ENCODE measurements at places on chromosomes 3 and 15.

DNA sequence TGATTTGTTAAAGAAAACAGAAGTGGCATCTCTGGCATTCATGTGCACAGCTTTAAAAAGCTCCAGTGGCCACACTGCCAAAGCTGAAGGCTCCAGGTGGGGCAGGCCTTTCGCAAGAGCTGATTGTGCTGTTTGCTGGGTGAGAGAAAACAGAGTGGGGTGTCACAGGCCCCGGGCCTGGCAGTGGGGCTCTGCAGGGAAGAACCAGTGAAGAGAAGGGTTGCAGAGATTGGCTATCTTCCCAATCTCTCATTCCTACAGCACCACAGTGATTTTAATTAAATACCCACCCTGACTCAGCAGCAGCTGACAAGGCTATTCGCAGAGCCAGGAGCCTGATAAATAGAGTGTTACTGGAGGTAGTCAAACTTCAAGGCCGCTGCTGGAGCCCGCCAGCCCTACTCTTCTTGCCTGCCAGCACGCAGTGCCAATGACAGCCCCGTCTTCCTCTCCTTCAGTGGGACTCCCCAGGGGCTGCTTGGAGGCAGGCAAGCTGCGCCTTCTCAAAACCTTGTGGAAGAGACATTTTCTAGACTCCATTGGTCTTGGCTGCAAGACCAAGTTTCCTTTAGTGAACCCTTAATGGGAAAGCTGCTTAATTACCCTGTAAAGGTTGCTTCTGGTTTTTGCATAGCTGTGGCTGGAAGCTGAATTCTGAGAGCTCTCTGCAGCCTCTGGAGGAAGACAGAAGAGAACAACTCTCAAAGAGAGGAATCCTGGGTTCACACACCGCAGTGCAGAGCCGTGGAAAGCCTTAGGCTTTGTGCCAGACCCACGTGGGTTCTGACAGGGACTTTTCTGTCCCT is 225.8 kb upstream of the SLCO3A1 start:
- DNase-seq, result no peak

- no peak for DNase-seq
Observed at GRCh38 chr3:39278616-39278935, 1.3 kb downstream of the CX3CR1 start.

GRCh38 chr3:25151281-25151902 is 276.7 kb upstream of the RARB start:
- DNase-seq, result no peak

- DNase-seq, result peak; percentile 90
Observed at GRCh38 chr15:72231066-72231832, at the start of gene PKM. PKM (minus strand) TSS chr15:72231190; CDS start chr15:72219097, 12,093 bp downstream.

DNA sequence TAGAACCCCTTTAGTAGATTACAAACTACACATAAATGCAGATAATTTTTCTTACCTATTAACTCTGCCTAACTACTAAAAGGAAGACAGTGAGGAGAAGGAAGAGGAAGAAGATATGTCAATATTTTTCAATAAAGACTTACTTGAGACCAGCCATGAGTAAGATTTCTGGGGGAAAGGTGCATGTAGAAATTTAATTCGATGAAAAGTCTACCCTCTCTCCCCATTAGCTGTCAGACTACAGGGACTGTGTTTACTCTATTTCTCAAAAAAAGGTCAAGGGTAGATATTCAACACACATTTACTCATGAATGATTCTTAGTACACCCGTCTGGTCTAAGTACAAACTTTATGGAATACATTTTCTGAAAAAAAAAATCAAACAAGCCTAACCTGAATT is 6.8 kb downstream of the TSPAN3 start:
- DNase-seq, result no peak

GRCh38 chr3:130576375-130577266 is 59.6 kb downstream of the COL6A6 start:
- DNase-seq, result peak; percentile 19

- no peak for DNase-seq
Observed at GRCh38 chr3:78322780-78323179, 1282.9 kb downstream of the ROBO2 start.

DNA sequence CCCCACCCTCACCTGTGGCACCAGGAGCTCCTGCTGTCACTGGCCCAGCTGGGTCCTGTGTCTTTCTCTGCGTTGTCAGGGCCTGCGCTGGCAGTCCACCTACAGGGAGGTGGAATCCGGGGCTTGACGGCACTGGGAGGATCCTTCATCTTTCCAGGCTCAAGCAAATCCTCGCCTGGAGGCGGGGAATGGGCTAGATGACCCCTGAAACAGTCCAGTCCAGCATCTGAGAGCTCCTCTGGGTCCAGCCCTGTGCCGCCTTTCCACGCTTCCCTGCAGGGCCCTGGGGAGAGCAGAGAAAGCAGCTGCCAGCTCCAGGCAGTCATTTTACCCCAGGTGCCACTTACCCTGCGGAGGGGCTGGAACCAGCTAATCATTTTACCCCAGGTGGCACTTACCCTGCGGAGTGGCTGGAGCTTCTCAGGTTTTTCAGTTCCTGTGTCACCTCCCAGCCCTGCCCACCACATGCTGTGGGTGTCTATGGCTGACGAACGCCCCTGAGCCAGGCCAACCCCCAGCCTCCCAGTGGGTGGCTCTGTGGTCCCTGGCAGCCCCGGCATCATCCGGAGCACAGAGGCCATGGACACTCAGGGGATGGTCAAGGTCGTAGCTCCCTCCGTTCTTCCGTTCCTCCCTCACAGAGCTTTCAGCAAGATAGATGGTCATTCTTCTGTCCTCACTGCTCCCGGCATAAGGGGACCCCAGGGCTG is 17.9 kb upstream of the ADIPOQ start:
- no peak for DNase-seq

DNA sequence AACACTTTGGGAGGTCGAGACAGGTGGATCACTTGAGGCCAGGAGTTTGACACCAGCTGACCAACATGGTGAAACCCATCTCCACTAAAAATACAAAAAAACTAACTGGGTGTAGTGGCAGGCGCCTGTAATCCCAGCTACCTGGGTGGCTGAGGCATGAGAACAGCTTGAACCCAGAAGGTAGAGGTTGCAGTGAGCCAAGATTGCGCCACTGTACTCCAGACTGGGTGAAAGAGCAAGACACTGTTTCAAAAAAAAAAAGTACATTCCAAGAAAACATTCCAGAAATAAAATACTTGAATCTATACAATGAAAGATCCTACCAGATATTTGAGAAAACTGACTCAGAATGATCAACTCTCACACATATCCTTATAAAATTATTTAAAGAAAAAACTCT is 30.4 kb downstream of the TFDP2 start:
- no peak for DNase-seq

- peak; percentile 78 for DNase-seq
Observed at GRCh38 chr3:129616713-129617112, 10.2 kb upstream of the PLXND1 start.

DNA sequence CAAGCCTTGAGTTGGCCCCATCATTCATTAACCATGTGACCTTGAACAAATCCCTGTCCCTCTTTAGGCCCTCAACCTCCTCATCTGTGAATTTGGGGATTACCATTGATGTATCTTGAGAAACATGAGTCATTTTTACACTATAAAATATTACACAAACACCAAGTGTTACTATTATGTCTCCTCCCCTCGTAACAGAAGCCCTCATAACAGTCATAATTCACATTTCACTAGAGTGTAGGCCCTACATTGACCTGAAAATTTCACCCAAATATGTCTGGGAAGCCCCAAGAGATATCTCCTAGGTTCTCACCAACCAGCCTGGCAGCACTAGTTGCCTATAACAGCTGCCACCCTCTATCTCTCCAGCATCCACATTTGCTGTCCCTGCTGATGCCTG is 15.8 kb upstream of the SLC6A1 start:
- no peak for DNase-seq

- no peak for DNase-seq
Observed at GRCh38 chr3:171654809-171655208, 155.5 kb downstream of the PLD1 start.

- DNase-seq, result no peak
Observed at GRCh38 chr3:121980450-121980796, 41.6 kb downstream of the ILDR1 start.
